Right ventricle myocardium superior (tissue), 1 donor: ENCODE measurements at places on chromosomes 7 and 10. TPM values are rescaled to one million over a fixed set of nuclear protein-coding genes. Genes with fewer than 3 reads are reported as not detected.

- peak; percentile 82 for DNase-seq
Observed at GRCh38 chr10:93542358-93542791, 24.1 kb upstream of the FFAR4 start.

DNA sequence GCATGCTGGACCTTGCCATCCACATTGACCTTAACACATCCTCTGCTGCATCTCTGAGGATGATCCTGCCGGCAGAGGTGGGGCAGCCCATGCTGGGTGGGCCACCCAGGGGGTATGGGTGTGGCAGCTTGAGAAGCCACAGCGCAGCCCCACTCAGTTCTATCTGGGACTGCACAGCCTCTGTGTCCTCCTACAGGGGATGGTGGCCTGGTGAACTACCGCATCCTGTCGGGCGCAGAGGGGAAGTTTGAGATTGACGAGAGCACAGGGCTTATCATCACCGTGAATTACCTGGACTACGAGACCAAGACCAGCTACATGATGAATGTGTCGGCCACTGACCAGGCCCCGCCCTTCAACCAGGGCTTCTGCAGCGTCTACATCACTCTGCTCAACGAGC is 12.2 kb upstream of the C10orf105 start:
- no peak for DNase-seq

- DNase-seq, result no peak
Observed at GRCh38 chr7:120114626-120115025, 158.3 kb upstream of the KCND2 start.

MKLN1 gene
- 37.5 TPM for total RNA-seq

COX19 gene
- 8.0 TPM for total RNA-seq

SPDYE2B gene
- not detected for total RNA-seq
